ENCODE measurements at places on chromosomes 5 and 9.

DNA sequence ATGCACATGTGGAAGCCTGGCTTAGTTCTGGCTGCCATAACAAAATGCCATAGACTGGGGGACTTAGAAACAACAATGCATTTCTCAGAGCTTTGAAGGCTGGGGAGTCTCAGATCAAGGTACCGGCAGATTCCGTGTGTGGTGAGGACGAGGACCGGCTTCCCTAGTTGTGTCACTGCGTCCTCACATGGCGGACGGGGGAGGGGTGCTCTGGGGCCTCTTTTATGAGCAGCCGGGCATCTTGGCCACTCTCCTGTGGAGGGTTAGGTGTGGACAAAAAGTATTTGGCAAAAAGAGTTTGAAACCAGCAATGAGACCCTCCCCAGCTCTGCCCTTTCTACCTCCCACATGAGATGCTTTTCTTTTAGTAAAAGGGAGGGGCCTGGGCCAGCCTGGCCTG lies 118.5 kb upstream of the LPCAT1 start:
- DNase-seq: no peak

DNA sequence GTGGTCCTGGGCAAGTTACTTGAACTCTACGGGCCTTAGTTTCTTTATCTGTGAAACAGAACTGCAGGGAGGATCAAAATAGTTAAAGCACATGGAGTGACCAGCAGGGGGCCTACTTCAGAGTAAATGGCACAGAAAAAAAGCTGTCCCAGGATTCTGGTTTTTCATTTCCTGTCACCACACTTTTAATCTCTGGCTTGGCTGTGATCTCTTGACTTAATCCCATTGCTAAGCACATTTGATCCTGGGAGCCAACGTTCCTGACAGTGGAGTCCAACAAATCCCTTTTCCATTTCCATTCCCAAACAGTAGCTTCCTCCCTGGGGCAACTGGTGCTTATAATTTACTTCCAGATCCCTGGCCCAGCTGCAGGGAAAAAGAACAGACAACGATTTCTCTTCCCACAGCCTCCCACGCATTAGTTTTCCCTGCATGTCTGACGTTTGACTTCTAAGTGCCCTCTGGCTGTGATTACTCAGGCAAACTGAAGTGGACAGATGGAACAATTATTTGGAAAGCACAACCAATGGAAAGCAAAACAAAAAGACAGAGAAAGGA lies 136.5 kb upstream of the STK32A start:
- DNase-seq: peak; percentile 7

GRCh38 chr9:14314424-14314928 lies 535 bp upstream of the NFIB start:
- no peak for DNase-seq

DNA sequence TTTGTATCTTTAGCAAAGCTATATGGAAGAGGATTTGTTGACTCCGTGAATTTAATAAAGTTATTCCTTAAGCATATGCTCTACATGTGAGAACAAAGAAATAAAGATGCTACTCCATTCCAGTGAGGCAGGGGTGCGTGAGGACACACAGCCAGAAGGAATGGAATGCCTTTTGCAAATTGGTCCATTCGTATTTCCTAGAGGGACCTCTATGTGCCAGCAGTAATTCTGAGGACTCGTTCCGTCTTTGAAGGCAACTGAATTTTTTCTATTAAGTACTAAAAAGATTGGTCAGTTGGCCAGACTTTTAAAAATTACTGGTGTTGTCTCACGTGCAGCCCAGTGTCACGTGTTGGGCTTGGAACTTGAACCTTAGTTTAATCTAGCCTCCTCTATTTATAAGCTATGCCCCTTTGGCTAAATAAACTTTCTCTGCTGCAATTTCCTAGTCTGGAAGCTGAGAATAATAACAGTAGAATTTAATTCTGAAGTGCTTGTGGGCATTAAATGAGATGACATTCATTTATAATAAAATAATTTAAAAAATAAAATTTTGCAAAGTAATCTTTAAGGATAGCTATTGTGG lies 13.9 kb downstream of the RAI14 start:
- DNase-seq: no peak

DNA sequence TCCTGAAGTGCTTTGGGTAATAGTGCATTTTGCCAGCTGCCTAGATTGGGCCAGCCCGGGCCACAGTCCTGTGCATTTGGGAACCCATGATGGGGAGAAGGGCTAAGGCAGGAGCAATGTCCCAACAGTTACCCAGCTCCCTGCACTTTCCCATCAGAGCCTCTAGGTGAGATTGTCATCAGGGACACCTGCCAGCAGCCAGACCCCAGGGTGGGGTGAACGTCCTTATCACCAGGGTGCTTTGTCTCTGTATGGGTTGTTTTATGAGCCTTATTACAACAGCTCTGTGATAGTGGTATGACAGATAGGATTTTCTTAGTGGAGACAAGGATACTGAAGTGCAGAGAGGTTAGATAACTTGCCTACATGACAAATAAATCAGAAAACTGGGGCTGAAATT lies 365.7 kb downstream of the OSTF1 start:
- DNase-seq: no peak

- no peak for DNase-seq
Observed at GRCh38 chr5:64347309-64347708, 158.5 kb upstream of the RGS7BP start.

DNA sequence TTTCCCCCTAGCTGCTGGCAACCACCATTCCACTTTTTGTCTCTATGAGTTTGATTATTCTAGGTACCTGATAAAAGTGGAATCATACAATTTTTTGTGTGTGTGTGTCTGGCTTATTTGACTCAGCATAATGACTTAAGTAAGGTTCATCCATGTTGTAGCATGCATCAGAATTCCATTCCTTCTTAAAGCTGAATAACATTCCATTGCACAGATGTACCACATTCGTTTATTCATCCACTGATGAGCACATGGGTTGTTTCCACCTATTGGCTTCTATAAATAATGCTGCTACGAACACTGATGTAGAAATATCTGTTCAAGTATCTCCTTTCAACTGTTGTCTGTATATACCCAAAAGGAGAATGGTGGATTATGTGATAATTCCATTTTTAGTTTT lies 33.7 kb downstream of the AP3B1 start:
- DNase-seq: no peak

DNA sequence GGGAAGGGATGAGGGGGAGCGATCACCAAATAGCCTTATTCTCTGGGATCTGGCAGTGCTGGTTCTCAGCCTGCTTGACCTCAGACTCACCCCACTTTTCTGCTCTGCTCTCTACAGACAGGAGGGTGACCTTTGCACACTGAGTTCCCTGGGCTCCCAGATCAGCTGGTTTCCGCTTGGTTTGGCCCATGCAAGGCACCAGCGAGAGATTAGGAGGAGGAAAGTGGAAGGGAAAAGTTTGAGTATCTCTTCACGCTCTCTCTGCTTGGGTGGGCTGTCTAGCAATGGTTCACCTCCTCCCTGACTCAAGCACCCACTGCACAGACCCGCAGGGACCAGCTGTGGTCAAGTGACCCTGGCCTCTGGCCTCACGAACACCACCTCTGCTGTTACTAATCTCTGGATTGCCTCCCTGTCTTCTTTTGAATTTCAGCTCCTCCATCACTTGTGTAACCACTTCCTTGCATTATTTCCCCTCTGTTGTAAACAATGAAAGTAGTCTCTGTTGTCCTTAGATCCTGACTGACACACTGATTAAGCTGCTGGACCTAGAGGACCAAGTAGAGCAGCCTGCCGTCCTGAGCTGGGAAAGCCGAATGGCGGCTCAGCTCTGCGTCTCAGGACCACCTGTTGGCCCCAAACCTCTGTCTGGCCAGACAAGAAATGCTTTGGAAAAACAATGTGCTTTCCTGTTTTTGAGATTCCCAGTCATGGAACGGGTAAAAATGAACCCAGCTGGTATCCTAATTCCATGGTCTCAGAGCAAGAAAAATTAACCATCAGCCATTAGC lies 186.6 kb downstream of the CRB2 start:
- DNase-seq: no peak

- DNase-seq: no peak
Observed at GRCh38 chr5:56152437-56152836, 80.7 kb downstream of the ANKRD55 start.

GRCh38 chr5:2126512-2126911 lies 243.8 kb upstream of the IRX4 start:
- DNase-seq: no peak

- DNase-seq: no peak
Observed at GRCh38 chr9:20417373-20418080, 204.8 kb downstream of the MLLT3 start.

DNA sequence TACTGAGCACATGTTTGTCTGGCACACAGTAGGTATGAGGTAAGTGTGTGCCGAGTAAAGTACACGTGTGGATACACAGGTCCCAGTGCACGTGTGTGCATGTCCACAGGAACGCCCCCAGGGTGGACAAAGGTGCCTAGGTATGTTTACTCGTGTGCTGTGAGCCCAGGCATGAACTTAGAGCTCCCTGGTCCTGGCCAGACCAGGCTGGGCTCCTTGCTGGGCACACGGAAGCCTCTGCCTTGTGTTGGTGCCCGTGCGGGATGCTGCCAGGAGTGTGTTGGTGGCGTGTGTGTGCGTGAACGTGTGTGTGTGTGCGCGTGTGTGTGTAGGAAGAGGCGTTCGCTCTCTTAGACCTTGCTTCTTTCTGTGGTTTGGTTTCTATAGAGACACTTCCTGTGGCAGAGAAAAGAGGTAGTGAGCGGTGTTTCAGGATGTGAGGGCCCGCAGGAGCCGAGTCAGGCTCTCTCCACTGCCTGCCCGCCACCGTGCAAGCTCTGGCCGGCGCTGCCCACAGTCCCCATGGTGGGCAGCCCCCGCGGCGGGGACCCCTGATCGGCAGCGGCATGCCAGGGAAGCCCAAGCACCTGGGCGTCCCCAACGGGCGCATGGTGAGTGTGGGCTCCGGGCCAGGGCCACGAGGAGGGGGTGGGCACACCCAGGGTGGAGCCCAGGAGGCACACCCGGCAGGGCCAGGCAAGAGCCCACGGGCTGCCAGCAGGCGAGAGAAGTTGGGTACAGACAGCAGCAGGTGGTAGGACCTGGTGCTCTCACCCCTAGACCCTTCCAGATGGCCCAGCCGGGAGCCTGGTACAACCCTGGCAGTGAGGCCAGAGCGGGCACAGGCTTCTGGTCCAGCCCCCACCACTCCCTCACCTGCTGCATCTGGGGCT lies at the start of gene RGS14:
TSS of gene RGS14 (plus strand) at position 466 of the 893 bp plus-strand sequence. CDS start at position 567, 101 bp downstream.
- peak; percentile 29 for DNase-seq

DNA sequence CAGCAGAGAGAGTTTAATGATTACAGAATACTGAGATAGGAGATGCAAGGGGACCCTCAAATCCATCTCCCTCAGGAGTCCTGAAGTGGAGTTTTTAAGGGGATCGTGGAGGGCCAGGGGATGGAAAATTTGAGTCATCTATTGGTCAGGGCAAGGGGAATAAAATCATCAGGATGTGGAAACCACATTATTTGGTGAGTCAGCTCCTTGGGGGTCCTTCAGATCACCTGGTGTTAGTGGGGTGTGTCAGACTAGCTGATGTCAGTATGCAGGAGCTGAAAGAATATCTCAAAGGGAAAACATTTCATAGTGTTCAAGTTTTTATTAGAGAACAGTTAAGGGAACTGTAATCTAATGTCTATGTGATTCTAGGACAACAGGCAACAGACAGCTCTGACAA lies 183.0 kb upstream of the FTMT start:
- no peak for DNase-seq

DNA sequence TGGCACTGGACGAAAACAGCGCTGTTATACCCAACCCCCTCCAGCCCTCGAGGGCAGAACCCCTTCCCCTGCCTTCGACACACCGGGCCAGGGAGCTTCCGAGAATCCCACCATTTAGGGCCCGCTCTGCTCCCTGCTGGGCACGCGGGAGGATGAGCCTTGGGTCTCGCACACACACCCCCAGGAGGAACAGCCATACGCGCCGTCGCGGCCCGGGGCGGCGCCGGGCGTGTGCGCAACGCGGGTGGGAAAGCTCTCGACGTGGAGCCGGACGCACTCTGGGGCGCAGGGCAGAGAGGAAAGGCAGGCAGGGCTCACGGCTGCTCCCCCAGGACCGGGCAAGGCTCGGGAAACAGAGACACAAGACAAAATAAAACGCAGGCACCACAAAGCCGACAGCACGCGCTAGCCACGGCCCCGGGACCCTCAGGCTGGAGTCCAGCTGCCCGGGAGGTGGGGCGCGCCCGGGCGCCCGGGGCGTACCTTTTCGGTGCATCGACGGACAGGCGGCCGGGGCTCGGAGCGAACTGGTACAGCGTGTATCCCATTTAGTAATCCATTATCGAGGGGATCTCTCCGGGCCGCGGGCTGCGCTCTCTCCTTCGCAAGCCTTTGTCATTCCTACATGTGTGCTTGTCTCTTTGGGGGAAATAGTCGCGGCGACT lies 789 bp downstream of the SEMA6A start:
- DNase-seq: no peak

GRCh38 chr5:157469687-157470086 lies 9.7 kb downstream of the NIPAL4 start:
- no peak for DNase-seq
